ENCODE measurements at places on chromosomes 11 and 22. TPM values are rescaled to one million over a fixed set of nuclear protein-coding genes. Genes with fewer than 3 reads are reported as not detected.

The HOATZ gene
- not detected for total RNA-seq

GRCh38 chr11:19721176-19721575 lies 8.5 kb downstream of the NAV2 start:
- no peaks in the 10 kb centered on the region for H3K36me3 ChIP-seq
- no peak overlapping the region for H3K4me3 ChIP-seq
- H3K27ac ChIP-seq, result no peak overlapping the region
- peaks cover 8% of the 10 kb centered on the region for H3K27me3 ChIP-seq
- no peak for DNase-seq
- H3K4me1 ChIP-seq, result peaks cover 23% of the 10 kb centered on the region

The TREH gene
- total RNA-seq, result not detected

DNA sequence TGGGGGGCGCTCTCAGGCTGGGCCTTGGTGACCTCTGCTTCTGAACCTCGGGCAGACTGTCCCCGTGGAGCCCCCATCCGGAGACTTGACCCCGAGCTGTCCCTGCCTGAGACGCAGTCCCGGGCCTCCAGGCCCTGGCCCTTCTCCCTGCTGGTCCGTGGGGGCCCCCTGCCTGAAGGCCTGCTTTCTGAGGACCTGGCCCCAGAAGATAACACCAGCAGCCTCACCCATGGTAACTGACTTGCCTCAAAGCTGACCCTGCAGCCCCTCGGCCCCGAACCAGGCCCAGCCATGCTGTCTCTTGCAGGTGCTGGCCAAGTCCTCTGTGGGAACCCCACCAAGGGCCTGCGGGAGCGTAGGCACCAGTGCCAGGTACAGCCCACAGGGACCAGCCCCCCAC lies 8.9 kb downstream of the LMNTD2 start:
- H3K27ac ChIP-seq, result no peak overlapping the region
- no peak for DNase-seq
- peaks cover 4% of the 10 kb centered on the region for H3K4me1 ChIP-seq
- no peak overlapping the region for H3K4me3 ChIP-seq

The RBMXL2 gene
- not detected for total RNA-seq

DNA sequence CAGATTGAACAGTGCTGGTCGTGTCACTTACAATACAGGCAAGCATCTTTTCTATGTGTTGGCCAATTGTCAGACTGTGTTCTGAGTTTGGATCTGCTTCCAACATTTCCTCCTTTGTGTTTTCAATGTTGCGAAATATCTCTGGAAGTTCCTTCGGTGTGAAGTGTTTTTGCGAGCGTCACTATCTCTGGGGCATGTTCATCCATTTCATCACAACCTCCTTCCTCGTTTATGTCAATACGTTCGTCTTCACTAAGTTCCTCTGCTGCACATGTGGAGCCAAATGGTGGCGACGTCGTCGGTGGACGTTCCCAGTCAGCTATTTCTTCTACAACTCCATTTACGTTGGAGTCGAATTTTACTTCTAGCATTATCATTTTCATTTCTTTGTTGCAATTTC lies 100.2 kb upstream of the LMO1 start:
- H3K4me3 ChIP-seq, result no peak overlapping the region
- no peaks in the 10 kb centered on the region for H3K4me1 ChIP-seq
- DNase-seq, result no peak

- H3K27ac ChIP-seq, result no peak overlapping the region
- no peaks in the 10 kb centered on the region for H3K27me3 ChIP-seq
- H3K36me3 ChIP-seq, result no peaks in the 10 kb centered on the region
- no peak for DNase-seq
- no peaks in the 10 kb centered on the region for H3K4me1 ChIP-seq
Observed at GRCh38 chr11:9773524-9773923, 109.6 kb downstream of the SWAP70 start.

The F2 gene
- total RNA-seq, result not detected

DNA sequence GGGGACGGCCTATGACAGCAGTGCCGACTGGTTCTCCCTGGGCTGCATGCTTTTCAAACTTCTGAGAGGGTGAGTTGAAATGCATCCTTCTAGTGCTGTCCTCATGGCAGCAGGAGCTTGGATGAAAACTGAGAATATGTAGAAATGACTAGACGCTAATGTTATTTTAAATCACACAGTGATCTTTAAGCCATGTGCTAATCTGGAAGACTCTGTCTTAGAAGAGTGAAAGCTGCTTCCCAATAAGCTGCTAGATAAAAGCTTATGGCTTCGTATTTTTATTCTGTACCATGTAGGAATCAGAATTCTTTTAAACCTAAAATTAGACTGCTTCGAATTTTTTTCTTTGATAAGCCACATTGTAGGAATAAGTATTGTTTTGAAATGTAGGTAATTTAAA lies 46.8 kb upstream of the MYO18B start:
- H3K36me3 ChIP-seq, result peaks cover 27% of the 10 kb centered on the region
- no peaks in the 10 kb centered on the region for H3K4me1 ChIP-seq
- no peak overlapping the region for H3K27ac ChIP-seq
- no peaks in the 10 kb centered on the region for H3K27me3 ChIP-seq
- DNase-seq, result no peak

- no peak overlapping the region for H3K4me3 ChIP-seq
- H3K4me1 ChIP-seq, result no peaks in the 10 kb centered on the region
- H3K27ac ChIP-seq, result no peak overlapping the region
- H3K27me3 ChIP-seq, result peaks cover 7% of the 10 kb centered on the region
Observed at GRCh38 chr11:60321051-60321450, 6.0 kb upstream of the MS4A6E start.

DNA sequence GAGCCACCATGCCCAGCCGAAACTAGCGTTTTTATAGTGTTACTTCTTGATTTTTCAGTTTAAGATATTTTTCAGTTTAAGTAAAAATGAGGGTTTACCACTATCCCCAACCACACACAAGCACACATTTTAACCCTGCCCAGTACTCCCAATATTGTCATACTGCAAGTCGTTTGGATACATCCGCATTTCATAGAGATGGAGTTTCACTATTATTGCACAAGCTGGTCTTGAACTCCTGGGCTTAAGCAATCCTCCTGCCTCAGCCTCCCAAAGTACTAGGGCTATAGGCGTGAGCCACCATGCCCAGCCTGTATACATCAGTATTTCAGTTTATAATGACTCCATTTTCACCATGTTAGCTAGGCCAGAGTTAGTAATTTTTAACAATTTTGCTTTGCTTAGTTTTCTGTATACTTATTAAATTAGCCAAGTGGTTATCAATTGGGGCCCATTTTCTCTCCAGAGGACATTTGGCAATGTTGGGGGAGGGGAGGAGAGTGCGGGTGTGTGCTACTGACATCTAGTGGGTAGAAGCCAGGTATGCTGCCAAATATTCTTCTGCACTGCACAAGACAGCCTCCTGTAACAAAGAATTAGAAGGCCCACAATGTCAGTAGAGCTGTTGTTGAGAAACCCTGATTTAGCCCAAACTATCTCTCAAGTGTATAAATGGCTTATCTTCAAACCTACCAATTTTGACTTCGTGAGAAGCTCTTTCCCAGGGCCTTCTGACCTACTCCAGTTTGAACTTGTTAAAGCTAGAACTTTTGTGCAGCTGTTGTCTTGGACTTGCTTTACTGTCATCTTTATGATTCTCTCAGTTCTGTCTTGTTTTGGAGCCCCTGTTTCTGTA lies 7.3 kb downstream of the USP47 start:
- no peak overlapping the region for H3K27ac ChIP-seq
- DNase-seq, result peak; percentile 67
- H3K4me1 ChIP-seq, result peaks cover 41% of the 10 kb centered on the region
- no peaks in the 10 kb centered on the region for H3K36me3 ChIP-seq
- no peaks in the 10 kb centered on the region for H3K27me3 ChIP-seq
- H3K4me3 ChIP-seq, result no peak overlapping the region

DNA sequence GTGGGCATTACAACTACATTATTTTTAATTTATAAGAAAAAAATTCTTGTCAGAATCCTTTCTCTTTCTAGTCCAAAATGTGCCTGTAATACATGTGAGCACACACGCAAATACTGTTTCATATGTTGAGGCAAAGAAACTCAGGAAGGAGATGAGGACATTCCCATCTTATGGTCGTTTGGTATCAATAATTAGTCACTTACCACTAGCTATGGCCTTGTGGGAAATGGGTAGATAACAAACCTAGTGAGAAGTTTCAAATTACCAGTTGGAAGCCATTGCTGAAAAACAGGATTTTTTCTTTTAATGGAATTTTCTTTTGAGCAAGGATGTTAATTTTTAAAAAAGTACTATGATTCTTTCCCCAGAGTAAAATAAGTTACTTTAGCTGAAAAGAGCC lies 25.7 kb downstream of the AMOTL1 start:
- DNase-seq, result no peak
- H3K27me3 ChIP-seq, result peaks cover 14% of the 10 kb centered on the region
- H3K4me3 ChIP-seq, result no peak overlapping the region
- no peaks in the 10 kb centered on the region for H3K36me3 ChIP-seq

The DYNC2H1 gene
- 3.1 TPM for total RNA-seq

- peaks cover 71% of the 10 kb centered on the region for H3K4me1 ChIP-seq
- no peak overlapping the region for H3K4me3 ChIP-seq
- no peak for DNase-seq
- H3K27ac ChIP-seq, result no peak overlapping the region
- peaks cover 3% of the 10 kb centered on the region for H3K27me3 ChIP-seq
Observed at GRCh38 chr11:114162719-114163123, 103.2 kb downstream of the ZBTB16 start.

DNA sequence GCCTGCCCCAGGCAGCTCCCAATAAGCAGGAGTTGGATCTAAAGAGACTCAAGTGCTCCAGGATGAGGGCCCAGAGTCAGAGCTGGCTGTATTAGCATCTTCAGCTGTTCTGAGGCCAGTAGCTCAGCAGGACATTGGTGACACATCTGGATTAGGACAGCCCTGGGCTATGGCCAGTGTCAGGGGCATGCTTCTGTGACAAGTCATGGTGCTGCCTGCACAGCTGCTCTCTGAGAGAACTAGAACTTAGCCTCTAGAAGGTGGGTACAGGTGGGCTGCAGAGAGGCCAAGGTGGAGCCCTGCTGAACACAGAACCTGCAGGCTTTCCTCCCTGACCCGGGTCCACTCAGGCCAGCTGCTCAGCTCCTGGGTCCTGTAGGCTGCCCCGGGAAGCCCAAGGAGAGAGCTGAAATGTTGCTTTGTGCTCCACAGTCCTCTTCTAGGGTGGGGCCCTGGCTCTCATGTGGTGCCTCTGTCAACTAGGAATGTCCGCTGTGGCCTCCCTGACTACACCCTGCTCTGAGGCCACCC lies 426.9 kb downstream of the SOX6 start:
- no peaks in the 10 kb centered on the region for H3K4me1 ChIP-seq
- no peak overlapping the region for H3K27ac ChIP-seq

DNA sequence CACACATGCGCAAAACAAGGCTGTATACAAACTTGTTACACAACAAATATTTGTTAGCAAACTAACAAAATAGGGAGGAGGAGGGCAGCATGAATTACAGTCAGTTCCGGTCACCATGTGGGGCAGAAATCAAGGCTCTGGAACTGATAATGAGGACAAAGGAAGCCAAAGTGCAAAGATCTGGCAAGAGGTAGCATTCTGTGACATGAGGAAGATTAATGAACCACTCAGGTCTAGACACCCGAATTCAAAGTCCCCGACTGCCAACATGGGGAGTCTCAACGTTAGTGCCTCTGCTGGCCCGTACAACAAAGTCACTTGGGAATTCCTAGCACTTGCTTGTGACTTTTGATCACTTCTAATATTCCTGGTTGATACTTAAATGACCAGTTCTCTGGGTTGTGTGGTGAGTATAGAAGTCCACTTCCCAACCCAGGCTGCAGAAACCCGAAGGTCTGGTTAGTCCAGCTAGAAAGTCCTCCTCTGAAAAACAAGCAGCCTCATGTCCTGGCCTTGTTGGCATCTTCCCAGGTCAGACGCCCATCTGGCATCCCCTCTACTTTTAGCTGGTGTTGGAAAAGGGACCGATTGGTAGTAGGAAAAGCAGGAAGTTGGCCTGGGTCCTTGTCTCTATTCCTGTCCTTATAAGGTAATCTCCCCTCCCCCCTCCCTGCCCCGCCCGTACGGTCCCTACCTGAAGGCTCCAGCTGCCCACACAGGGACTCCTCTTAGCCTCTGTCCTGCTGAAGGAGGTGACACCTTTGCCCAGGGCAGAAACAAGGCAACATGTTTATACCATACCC lies 1.6 kb downstream of the SUN2 start:
- H3K36me3 ChIP-seq, result peaks cover 71% of the 10 kb centered on the region
- H3K27me3 ChIP-seq, result no peaks in the 10 kb centered on the region
- peak; percentile 53 for DNase-seq
- peaks cover 66% of the 10 kb centered on the region for H3K4me1 ChIP-seq
- H3K27ac ChIP-seq, result peak overlapping the region; percentile 100

DNA sequence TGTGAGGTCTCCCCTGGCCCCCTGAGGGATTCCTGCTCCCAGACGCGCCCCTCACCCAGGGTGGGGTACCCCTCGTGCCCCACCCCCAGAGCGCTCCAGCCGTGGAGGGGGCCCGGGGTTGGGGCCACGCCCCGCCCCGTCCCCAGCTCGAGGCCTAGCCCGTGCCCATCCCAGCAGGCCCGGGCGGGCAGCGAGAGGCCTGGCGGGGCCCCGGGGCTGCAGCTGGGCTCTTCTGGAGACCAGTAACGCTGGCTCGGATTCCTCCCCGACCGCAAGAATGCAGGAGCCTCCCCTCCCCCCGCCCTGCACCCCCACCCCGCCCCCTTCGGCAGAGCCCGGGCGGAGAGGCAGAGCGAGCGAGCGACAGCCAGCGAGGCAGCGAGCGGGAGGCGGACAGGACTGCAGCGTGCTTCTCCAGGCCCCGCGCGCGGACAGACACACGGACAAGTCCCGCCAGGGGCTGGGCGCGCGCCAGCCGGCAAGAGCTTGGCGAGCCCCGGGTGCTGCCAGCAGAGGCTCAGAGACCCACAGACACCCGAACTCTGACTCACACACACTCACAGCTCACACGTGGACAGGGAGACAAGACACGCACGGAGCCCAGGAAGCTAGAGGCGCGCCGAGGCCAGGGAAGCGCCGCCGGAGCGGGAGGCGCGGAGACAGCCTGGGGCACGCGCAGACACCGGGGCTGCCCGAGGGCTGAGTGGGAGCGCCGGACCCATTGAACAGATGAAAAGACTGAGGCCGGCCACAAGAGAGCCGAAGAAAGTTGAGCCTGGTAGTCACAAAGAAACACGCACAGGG lies 15.2 kb downstream of the BCL9L start:
- peaks cover 64% of the 10 kb centered on the region for H3K4me1 ChIP-seq
- H3K27me3 ChIP-seq, result no peaks in the 10 kb centered on the region

The MB gene
- not detected for total RNA-seq

DNA sequence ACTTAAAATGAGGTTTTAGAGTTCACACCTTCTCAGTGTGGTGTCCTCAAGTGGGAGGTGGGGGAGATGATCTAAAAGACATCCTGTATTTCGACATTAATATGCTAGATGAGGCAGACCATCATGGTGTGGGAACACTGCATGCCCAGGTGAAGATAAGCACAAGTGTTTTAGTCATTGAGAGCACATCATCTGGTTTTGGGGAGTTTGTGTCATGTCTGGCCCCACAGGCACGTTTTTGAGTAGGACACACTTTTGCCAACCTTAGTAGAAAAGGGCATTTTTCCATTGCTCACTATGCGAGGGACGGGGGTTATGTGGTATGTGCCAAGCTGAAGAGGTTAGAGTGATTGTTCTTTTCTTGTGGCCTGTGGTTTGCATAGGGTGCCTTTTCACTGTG lies 189.3 kb downstream of the DBX1 start:
- DNase-seq, result no peak
- H3K27ac ChIP-seq, result no peak overlapping the region
- no peaks in the 10 kb centered on the region for H3K36me3 ChIP-seq
- H3K27me3 ChIP-seq, result peaks cover 33% of the 10 kb centered on the region
- H3K4me1 ChIP-seq, result peaks cover 5% of the 10 kb centered on the region
- H3K4me3 ChIP-seq, result no peak overlapping the region

The DPP3 gene
- 60.6 TPM for total RNA-seq

Data from activated CD4-positive, alpha-beta memory T cell treated with anti-CD3 and anti-CD28 coated beads, Interleukin-2, amount 10 ng/mL, durations not matched to agents 7 days and 5 days (primary cell).